ENCODE measurements at places on chromosomes 6 and 20.

- no peaks in the 10 kb centered on the region for H3K4me1 ChIP-seq
- H3K36me3 ChIP-seq = peaks cover 3% of the 10 kb centered on the region
Measured at GRCh38 chr6:4861564-4861963, 85.4 kb downstream of the CDYL start.

GRCh38 chr20:33667676-33668465 lies 1.1 kb downstream of the ACTL10 start:
- DNase-seq = peak; percentile 80
- H3K27me3 ChIP-seq = no peaks in the 10 kb centered on the region
- peak overlapping the region; percentile 93 for H3K4me3 ChIP-seq
- H3K4me1 ChIP-seq = peaks cover 65% of the 10 kb centered on the region

DNA sequence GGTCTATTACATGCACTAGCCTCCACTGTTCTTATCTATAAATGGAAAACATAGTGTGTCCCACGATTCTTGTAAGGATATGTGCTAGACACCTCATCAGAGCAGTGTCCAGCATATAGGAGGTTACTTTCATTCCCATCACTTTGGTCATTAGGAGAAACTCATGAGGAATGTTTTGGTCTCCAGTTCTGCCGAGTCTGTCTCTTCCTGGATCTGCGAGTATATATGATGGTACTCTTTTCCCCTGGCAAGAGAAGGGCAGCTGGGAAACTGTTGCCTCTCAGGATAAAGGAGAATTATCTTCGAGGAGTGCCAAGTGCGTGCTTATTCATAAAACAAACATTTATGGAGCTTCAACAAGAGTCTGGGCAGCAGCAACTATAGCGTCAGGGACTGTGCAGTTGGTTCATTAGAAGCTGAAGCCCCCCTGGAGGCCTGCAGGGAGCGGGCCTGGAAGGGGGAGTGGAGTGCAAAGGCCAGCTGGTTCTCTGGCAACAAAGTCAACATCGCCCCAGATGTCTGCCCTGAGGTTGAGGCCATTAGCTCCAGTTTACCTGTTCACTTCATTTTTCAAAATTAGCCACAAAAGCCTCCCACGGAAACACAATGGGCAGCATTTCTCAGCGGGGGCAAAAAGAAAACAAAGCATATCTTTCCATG lies 811.9 kb downstream of the MAFB start:
- H3K27ac ChIP-seq = no peak overlapping the region
- no peak for DNase-seq
- H3K27me3 ChIP-seq = no peaks in the 10 kb centered on the region
- H3K4me1 ChIP-seq = no peaks in the 10 kb centered on the region

GRCh38 chr20:53421343-53421742 lies 172.3 kb downstream of the ZNF217 start:
- H3K36me3 ChIP-seq = peaks cover 2% of the 10 kb centered on the region
- H3K4me3 ChIP-seq = no peak overlapping the region
- no peaks in the 10 kb centered on the region for H3K27me3 ChIP-seq
- H3K27ac ChIP-seq = no peak overlapping the region

DNA sequence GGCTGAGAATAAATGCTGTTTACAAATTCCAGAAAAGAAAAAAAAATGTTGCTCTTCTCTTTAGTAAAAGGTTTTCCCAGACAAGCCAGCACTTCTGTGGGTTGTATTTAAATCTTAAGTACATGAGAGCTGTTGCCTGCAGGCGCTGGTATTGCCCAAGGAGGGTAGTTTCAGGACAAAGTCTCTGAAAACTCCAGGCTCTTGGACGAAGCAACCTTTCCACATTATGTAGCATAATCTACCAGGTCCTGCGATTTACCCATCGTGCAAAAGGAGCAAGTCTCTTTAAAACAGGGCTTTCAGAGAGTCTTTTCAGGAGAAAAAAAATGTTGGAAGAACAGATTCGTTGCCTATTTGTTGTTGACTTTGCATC lies 65.6 kb downstream of the PLG start:
- H3K27ac ChIP-seq = no peak overlapping the region
- no peaks in the 10 kb centered on the region for H3K36me3 ChIP-seq
- peaks cover 24% of the 10 kb centered on the region for H3K27me3 ChIP-seq
- DNase-seq = no peak

GRCh38 chr6:21594416-21595281 lies 1.1 kb downstream of the SOX4 start:
- H3K27ac ChIP-seq = peak overlapping the region; percentile 76
- peak; percentile 55 for DNase-seq
- H3K4me3 ChIP-seq = peak overlapping the region; percentile 80
- peaks cover 22% of the 10 kb centered on the region for H3K4me1 ChIP-seq

- DNase-seq = no peak
- H3K4me3 ChIP-seq = no peak overlapping the region
- peaks cover 27% of the 10 kb centered on the region for H3K4me1 ChIP-seq
- H3K27me3 ChIP-seq = no peaks in the 10 kb centered on the region
- peak overlapping the region; percentile 28 for H3K27ac ChIP-seq
Measured at GRCh38 chr6:143845033-143845432, 1.9 kb downstream of the LTV1 start.

DNA sequence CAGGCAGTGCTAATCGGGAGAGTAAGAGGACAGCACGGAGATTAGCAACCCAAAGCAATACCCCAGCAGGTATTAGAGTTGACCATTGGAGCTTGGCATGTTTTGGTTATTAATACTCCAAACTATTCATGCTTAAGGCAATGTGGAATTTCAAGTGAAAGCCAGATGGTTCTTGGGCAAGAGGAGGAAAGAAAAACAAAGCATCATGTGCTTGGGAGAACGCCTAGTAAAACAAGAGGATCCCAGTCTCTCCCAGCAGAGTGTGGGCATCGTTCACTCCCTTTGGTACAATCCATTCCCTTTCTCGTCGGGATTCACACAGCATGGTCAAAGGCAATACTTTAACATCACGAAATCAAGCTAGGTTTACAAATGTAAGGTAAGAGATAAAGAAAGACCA lies 349.8 kb downstream of the PRKN start:
- DNase-seq = no peak
- H3K4me1 ChIP-seq = no peaks in the 10 kb centered on the region
- no peak overlapping the region for H3K27ac ChIP-seq
- no peaks in the 10 kb centered on the region for H3K36me3 ChIP-seq
- no peak overlapping the region for H3K4me3 ChIP-seq

- peak; percentile 67 for DNase-seq
- H3K4me1 ChIP-seq = peaks cover 11% of the 10 kb centered on the region
- H3K36me3 ChIP-seq = no peaks in the 10 kb centered on the region
- no peak overlapping the region for H3K27ac ChIP-seq
- peak overlapping the region; percentile 74 for H3K4me3 ChIP-seq
Measured at GRCh38 chr6:138692058-138692977, 81.3 kb upstream of the CCDC28A start.

- H3K27ac ChIP-seq = no peak overlapping the region
- no peak for DNase-seq
- H3K4me1 ChIP-seq = peaks cover 2% of the 10 kb centered on the region
- H3K4me3 ChIP-seq = no peak overlapping the region
- no peaks in the 10 kb centered on the region for H3K27me3 ChIP-seq
- H3K36me3 ChIP-seq = no peaks in the 10 kb centered on the region
Measured at GRCh38 chr6:35037664-35038038, 103.5 kb downstream of the TCP11 start.

- no peaks in the 10 kb centered on the region for H3K27me3 ChIP-seq
- H3K4me3 ChIP-seq = no peak overlapping the region
- no peak overlapping the region for H3K27ac ChIP-seq
- H3K36me3 ChIP-seq = no peaks in the 10 kb centered on the region
Measured at GRCh38 chr6:76465410-76465809, 392.9 kb upstream of the IMPG1 start.

GRCh38 chr20:51536116-51537069 lies 6.1 kb downstream of the NFATC2 start:
- H3K4me1 ChIP-seq = peaks cover 96% of the 10 kb centered on the region
- no peak overlapping the region for H3K4me3 ChIP-seq
- no peaks in the 10 kb centered on the region for H3K27me3 ChIP-seq

GRCh38 chr6:41682497-41683272 lies 44.4 kb downstream of the MDFI start:
- peaks cover 36% of the 10 kb centered on the region for H3K27me3 ChIP-seq
- peak overlapping the region; percentile 70 for H3K27ac ChIP-seq
- H3K36me3 ChIP-seq = peaks cover 1% of the 10 kb centered on the region
- H3K4me3 ChIP-seq = peak overlapping the region; percentile 65

- H3K4me3 ChIP-seq = no peak overlapping the region
- no peak for DNase-seq
- no peaks in the 10 kb centered on the region for H3K36me3 ChIP-seq
Measured at GRCh38 chr20:41365777-41366545, 657 bp downstream of the EMILIN3 start.

- H3K36me3 ChIP-seq = no peaks in the 10 kb centered on the region
- H3K27me3 ChIP-seq = peaks cover 51% of the 10 kb centered on the region
- H3K27ac ChIP-seq = no peak overlapping the region
- no peak overlapping the region for H3K4me3 ChIP-seq
- H3K4me1 ChIP-seq = no peaks in the 10 kb centered on the region
Measured at GRCh38 chr6:108145639-108146038, 20.2 kb upstream of the NR2E1 start.

- no peak for DNase-seq
- H3K27me3 ChIP-seq = no peaks in the 10 kb centered on the region
- H3K36me3 ChIP-seq = peaks cover 4% of the 10 kb centered on the region
- H3K27ac ChIP-seq = no peak overlapping the region
- H3K4me1 ChIP-seq = peaks cover 23% of the 10 kb centered on the region
Measured at GRCh38 chr6:134196568-134197193, 121.2 kb downstream of the SGK1 start.

- no peak overlapping the region for H3K4me3 ChIP-seq
- no peak overlapping the region for H3K27ac ChIP-seq
- H3K4me1 ChIP-seq = no peaks in the 10 kb centered on the region
- no peaks in the 10 kb centered on the region for H3K36me3 ChIP-seq
- no peak for DNase-seq
Measured at GRCh38 chr6:162090734-162091133, 636.8 kb downstream of the PRKN start.

DNA sequence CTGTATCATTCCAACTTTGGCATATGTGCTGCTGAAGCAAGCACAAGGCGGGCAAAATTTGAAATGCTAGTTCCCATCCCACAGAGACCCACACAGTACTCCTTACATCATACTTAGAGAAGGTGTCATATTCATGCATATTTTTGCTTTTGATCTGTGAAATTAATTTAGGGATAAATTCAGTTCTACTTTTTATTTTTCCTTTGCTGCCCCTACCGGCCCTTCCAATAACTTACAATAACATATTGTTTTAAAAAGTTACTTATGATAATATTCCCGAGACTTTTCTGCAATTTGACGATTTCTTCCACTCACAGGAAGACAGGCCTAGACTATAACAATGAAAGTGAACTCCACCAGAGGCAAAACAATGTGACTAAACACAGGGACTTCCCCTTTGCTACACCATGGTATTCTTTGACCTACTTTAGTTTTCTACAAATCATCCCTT lies 35.0 kb downstream of the SESN1 start:
- no peak overlapping the region for H3K27ac ChIP-seq
- no peak for DNase-seq
- peaks cover 26% of the 10 kb centered on the region for H3K4me1 ChIP-seq
- peaks cover 3% of the 10 kb centered on the region for H3K36me3 ChIP-seq

GRCh38 chr6:105402090-105402938 lies 568 bp downstream of the PREP start:
- H3K27me3 ChIP-seq = peaks cover 8% of the 10 kb centered on the region
- peak overlapping the region; percentile 81 for H3K27ac ChIP-seq
- peaks cover 58% of the 10 kb centered on the region for H3K4me1 ChIP-seq
- DNase-seq = peak; percentile 51
- peaks cover 7% of the 10 kb centered on the region for H3K36me3 ChIP-seq

DNA sequence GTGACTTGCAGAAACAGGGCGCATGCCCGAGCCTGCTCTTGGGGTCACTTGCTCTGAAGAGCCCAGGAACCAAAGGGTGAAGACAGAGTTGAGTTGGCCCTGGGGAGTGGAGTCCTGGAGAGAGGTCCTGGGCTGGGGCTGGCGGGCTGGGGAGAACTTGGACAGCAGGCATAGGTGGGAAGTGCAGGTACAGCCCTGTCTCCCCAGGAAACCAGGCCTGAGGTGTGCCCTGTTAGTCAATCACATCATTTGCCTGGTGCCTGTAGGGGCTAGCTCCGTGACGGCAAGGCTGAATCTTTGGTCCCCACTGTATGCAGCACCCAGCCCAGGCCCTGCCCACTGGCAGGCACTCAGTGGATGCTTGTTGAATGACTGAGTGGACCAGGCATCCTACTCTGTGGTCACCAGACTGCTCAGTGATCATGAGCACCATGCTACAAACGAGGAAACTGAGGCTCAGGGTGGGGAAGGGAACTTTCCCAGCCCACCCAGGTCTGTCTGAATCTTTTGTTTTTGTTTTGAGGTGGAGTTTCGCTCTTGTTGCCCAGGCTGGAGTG lies 15.6 kb upstream of the NOL4L start:
- peaks cover 31% of the 10 kb centered on the region for H3K27me3 ChIP-seq
- DNase-seq = no peak
- no peaks in the 10 kb centered on the region for H3K4me1 ChIP-seq
- no peak overlapping the region for H3K27ac ChIP-seq

All from activated naive CD4-positive, alpha-beta T cell treated with anti-CD3 and anti-CD28 coated beads, Interleukin-2, amount 10 ng/mL, durations not matched to agents 7 days and 5 days (primary cell).